Cardiac muscle cell (in vitro differentiated cells and primary cell): ENCODE measurements at places on chromosomes 1 and 21. TPM values are rescaled to one million over a fixed set of nuclear protein-coding genes. Genes with fewer than 3 reads are reported as not detected.

The CBR1 gene
- polyA plus RNA-seq, result 45.1 and 49.5 TPM in 2 replicates

The OLIG2 gene
- not detected in 2 replicates for polyA plus RNA-seq

The COL16A1 gene
- polyA plus RNA-seq, result 67.7 and 119 TPM in 2 replicates

The NTNG1 gene
- not detected in 2 replicates for polyA plus RNA-seq

The DYNLT4 gene
- 0.43 and 0.95 TPM in 2 replicates for polyA plus RNA-seq

The PLA2G2F gene
- not detected in 2 replicates for polyA plus RNA-seq

The TCEA3 gene
- 174 and 198 TPM in 2 replicates for polyA plus RNA-seq

The PPFIA4 gene
- 63.0 and 97.5 TPM in 2 replicates for polyA plus RNA-seq

The SMPDL3B gene
- 6.8 and 11.4 TPM in 2 replicates for polyA plus RNA-seq

The WNT4 gene
- polyA plus RNA-seq, result 0.36 TPM in 1 of 2 replicates, not detected in the other
